ENCODE measurements at places on chromosomes 4 and X. TPM values are rescaled to one million over a fixed set of nuclear protein-coding genes. Genes with fewer than 3 reads are reported as not detected.

Gene MAGEA2B
- total RNA-seq, result not detected

Gene PROM1
- 7.2 TPM for total RNA-seq

Gene OTOP1
- not detected for total RNA-seq

DNA sequence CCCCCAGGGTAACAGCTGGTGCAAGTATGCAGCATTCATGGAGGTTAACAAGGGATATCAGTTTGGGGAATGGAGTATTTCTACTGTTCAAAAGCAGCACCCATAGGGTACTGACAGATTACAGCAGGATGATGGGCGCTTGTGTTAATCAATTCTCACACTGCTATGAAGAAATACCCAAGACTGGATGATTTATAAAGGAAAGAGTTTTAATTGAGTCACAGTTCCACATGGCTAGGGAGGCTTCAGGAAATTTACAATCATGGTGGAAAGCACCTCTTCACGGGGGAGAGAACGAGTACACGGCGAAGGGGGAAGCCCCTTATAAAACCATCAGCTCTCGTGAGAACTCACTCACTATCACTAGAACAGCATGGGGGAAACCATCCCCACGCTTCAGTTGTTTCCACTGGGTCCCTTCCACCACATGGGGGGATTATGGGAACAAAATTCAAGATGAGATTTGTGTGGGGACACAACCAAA, 64.1 kb downstream of the TNIP2 start:
- no peak overlapping the region for H3K4me3 ChIP-seq
- H3K36me3 ChIP-seq, result peaks cover 49% of the 10 kb centered on the region
- H3K27ac ChIP-seq, result no peak overlapping the region
- DNase-seq, result no peak
- no peaks in the 10 kb centered on the region for H3K27me3 ChIP-seq

DNA sequence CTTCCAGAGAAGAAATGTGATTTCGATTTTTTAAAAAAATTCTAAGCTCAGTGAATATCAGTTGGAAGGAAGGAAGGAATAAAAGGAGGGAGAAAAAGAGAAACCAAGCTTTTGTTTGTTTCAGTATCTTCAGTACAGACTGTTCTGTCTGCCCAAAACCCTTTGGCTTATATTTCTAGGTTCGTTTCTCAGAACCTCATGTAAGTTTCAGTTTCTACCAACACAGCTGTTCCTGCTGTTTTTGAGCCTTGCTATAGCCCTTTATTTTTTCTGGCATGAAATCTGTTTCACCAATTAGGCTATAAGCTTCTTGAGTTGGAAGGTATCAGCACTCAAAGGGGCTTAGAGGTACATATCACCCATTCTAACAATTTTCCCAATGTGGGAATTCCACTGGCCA, 157.9 kb downstream of the GBA3 start:
- H3K36me3 ChIP-seq, result no peaks in the 10 kb centered on the region
- DNase-seq, result no peak
- H3K27ac ChIP-seq, result no peak overlapping the region
- H3K4me3 ChIP-seq, result no peak overlapping the region

DNA sequence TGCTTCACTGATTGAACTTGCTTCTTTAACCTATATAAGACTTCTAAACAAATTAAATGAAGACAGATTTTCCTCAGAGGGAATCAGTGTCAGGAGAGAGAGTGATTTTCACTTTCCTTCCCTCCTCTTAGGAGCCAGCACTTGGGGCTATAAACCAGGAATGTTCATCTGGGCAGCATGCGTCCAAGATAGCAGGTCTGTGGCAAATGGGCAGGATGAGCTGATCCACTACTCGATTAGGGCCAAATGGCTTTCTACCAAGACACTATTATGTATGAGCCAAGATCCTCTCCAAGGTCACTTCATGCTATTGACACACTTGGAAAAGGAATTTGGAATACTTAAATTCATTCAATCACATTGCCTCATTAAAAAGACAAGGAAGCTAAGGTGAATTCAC, 203.9 kb upstream of the GRID2 start:
- DNase-seq, result no peak
- no peak overlapping the region for H3K4me3 ChIP-seq
- H3K27me3 ChIP-seq, result no peaks in the 10 kb centered on the region
- H3K36me3 ChIP-seq, result no peaks in the 10 kb centered on the region
- H3K4me1 ChIP-seq, result no peaks in the 10 kb centered on the region

DNA sequence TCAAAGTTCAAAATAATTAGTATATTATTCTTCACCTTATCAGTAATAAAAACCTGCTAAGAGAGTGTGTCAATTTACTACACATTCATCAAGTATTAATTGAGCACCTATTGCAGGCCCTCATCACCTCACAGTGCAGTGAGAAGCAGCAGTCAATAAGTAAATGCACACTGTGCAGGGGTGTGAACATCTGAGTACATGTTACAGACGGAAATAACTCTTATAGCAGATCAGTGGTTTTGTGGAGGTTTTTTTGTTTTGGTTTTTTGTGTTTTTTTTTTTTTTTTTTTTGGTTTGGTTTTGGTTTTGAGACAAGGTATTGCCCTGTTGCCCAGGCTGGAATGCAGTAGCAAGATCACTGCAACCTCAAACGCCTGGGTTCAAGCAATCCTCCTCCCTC, 20.3 kb downstream of the KLF3 start:
- peaks cover 29% of the 10 kb centered on the region for H3K4me1 ChIP-seq
- no peak overlapping the region for H3K4me3 ChIP-seq
- H3K27ac ChIP-seq, result no peak overlapping the region
- peaks cover 25% of the 10 kb centered on the region for H3K36me3 ChIP-seq
- DNase-seq, result no peak
- H3K27me3 ChIP-seq, result no peaks in the 10 kb centered on the region

DNA sequence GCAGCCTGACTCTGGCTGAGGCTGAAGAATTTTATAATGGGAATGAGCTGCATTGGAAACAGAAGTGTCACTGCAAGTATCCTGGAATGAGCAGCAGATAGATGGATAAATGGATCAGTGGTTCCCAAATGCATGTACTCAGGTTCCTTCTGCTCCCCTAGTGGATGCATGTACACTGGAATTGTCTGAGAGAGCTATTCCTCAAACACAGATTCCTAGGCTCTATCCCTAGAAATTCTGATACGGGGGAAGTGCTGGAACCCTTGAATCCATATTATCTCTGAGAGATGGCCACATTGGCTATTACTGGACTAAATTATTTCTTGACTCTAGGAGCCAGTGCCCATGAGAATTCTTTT, 64.8 kb downstream of the TMEM131L start:
- no peaks in the 10 kb centered on the region for H3K27me3 ChIP-seq
- peak overlapping the region; percentile 20 for H3K27ac ChIP-seq
- H3K36me3 ChIP-seq, result no peaks in the 10 kb centered on the region
- H3K4me1 ChIP-seq, result peaks cover 12% of the 10 kb centered on the region
- no peak for DNase-seq

- H3K36me3 ChIP-seq, result no peaks in the 10 kb centered on the region
- no peaks in the 10 kb centered on the region for H3K4me1 ChIP-seq
- H3K4me3 ChIP-seq, result peak overlapping the region; percentile 98
Measured at GRCh38 chr4:124711471-124712371, 811 bp downstream of the ANKRD50 start.

Data from ascending aorta (tissue), 2 donors.